ENCODE measurements at places on chromosomes 13 and 19. TPM values are rescaled to one million over a fixed set of nuclear protein-coding genes. Genes with fewer than 3 reads are reported as not detected.

Gene SETDB2
- 7.3 TPM for total RNA-seq

Gene GDF15
- total RNA-seq: 193 TPM

Gene CCDC8
- total RNA-seq: not detected

Gene TPM4
- 424 TPM for total RNA-seq

Gene PPM1N
- total RNA-seq: 0.42 TPM

Gene FOXA3
- total RNA-seq: not detected

Gene NALCN
- 8.5 TPM for total RNA-seq

Gene NR2C2AP
- 13.4 TPM for total RNA-seq

Gene KLK12
- not detected for total RNA-seq

Gene KANK3
- total RNA-seq: 1.2 TPM

Gene ALDH16A1
- total RNA-seq: 28.4 TPM

Gene EDNRB
- total RNA-seq: not detected

Gene PTGIR
- total RNA-seq: not detected

Gene PRODH2
- not detected for total RNA-seq

Gene LRG1
- total RNA-seq: 0.33 TPM

Gene AMER2
- total RNA-seq: not detected

Gene ZNF835
- total RNA-seq: not detected

Gene MPHOSPH8
- 31.9 TPM for total RNA-seq

Gene MVB12A
- 47.7 TPM for total RNA-seq

Gene MAB21L1
- total RNA-seq: not detected

Gene ZNF43
- total RNA-seq: 0.32 TPM

Gene MBD3
- total RNA-seq: 103 TPM

Gene CBLC
- 14.6 TPM for total RNA-seq

Gene ACP4
- not detected for total RNA-seq

Gene ILF3
- total RNA-seq: 278 TPM

Gene IZUMO1
- 4.2 TPM for total RNA-seq

Gene PRR12
- 19.0 TPM for total RNA-seq

Gene SPIB
- total RNA-seq: not detected

Gene B3GLCT
- total RNA-seq: 1.9 TPM

Gene SOX1
- not detected for total RNA-seq

Gene ADAMTSL5
- 13.7 TPM for total RNA-seq

Gene TMC4
- total RNA-seq: 3.7 TPM

Gene NRTN
- total RNA-seq: 0.75 TPM

Gene PGPEP1
- 11.9 TPM for total RNA-seq

Gene APOC4
- not detected for total RNA-seq

Gene PTPRS
- total RNA-seq: 15.0 TPM

Gene DKKL1
- not detected for total RNA-seq

Gene ARRDC5
- not detected for total RNA-seq

Gene MAST3
- 4.1 TPM for total RNA-seq

Gene GARIN5B
- not detected for total RNA-seq

Gene RGS9BP
- total RNA-seq: 0.69 TPM

Gene SLC46A3
- 6.4 TPM for total RNA-seq

Gene CFAP97D2
- total RNA-seq: not detected

Gene LIM2
- total RNA-seq: not detected

Gene MAST1
- total RNA-seq: 1.0 TPM

Gene PSG2
- total RNA-seq: not detected

Measured in MCF 10A (cell line).